ENCODE measurements at places on chromosomes 5 and 9.

GRCh38 chr5:73418244-73418691, 30.3 kb downstream of the FOXD1 start:
- no peak for DNase-seq

GRCh38 chr5:172659909-172660628, 19.0 kb downstream of the NEURL1B start:
- DNase-seq: peak; percentile 59

DNA sequence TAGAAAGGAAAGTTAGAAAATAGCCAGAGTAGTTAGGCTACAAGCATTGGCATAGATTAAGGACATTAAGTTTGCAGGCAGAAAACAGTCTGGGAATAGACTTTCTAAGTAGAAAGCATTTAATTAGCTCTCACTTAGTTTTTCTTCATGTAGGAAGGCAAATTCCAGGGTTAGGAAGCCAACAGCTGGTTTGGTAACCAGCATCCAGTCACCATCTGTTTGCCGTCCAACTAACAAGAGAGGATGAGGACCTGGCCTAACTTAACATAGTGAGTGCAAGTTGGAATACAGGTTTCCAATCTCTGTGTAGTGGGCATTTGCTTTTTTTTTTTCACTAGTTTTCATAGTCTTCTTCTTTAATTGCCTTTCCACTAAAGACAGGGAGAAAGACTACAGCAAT, 121.7 kb upstream of the NR3C1 start:
- no peak for DNase-seq

GRCh38 chr5:83097689-83098231, 20.4 kb downstream of the XRCC4 start:
- peak; percentile 26 for DNase-seq

DNA sequence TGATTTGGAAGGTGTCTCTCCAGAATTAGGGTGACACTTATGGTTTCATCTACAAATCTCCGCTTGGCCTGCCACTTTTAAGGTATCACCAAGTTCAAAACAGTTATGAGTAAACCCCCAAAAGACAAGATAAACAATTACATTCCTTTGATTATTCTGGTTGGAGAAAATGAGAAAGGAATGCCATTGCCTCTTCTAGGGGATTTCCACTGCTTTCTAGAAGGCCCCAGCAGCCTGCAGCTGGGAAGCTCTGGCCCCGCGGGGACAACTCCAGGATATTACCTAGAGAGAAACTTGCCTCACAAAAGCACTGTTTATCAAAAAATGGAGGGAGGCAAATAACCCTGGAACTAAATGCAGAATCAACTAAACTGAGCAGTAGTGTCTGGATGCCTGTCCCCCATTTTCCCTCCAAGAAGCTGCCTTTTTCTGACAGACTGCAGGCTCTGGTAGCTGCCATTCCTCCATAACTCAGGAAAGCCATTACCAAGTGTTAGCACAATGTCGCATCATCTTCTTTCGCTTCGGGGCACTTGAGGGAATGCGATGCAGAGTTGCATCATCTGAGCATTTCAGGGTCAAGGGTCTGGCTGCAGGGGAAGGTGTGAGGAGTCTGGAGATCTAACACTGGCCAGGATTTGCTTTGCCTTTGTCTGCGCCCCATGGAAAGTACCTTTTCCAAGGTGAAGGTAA, 71.5 kb upstream of the PLPP6 start:
- DNase-seq: peak; percentile 33

- DNase-seq: peak; percentile 92
These were observed at the start of gene TUSC1 for GRCh38 chr9:25678147-25678666. Gene TUSC1 (minus strand): TSS chr9:25678444. CDS start chr9:25678312, 132 bp downstream.

- DNase-seq: no peak
These were observed 9.7 kb downstream of the TERT start for GRCh38 chr5:1285141-1285540.

DNA sequence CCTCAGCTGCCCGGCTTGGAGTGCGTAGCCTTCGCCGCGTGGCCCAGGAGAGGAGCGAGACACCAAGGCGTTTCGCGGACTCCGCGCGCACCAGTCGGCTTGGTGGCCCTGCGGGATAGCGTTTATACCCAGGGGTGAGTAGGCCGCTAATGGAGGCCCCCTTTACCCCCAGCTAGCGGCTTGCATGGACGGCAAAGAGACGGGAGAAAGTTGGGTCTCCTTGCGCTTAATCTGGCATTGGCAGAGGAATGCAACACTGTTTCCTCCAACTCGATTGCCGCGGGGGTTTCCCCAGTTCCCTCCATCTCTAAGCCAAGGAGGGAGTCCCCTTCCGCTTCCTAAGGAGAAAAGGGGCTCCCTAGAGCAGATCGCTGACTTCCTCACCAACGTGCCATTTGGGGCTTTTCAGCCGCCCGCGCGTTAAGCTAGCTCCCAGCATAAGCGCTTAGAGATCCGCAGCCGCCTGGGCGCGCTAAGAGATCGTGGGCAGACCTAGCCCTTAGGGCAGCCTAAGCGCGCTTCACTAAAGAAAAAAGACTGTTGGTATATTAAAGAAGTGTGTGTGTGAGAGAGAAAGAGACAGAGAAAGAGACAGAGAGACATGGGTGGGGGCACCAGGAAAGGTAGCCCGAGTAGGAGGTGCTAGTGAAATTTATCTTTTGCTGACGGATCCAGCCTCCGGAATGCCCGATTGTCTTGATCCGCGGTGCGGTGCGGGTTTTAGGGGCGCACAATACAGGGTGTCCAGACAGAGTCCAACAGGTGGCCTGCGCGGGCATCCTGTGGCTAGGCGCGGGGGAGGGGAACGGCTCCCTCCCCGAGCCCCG, 597.9 kb upstream of the SGCD start:
- DNase-seq: no peak

GRCh38 chr5:43140286-43140685, 19.6 kb downstream of the ZNF131 start:
- DNase-seq: no peak

- no peak for DNase-seq
These were observed 1021.9 kb downstream of the CDH12 start for GRCh38 chr5:21831145-21831787.

DNA sequence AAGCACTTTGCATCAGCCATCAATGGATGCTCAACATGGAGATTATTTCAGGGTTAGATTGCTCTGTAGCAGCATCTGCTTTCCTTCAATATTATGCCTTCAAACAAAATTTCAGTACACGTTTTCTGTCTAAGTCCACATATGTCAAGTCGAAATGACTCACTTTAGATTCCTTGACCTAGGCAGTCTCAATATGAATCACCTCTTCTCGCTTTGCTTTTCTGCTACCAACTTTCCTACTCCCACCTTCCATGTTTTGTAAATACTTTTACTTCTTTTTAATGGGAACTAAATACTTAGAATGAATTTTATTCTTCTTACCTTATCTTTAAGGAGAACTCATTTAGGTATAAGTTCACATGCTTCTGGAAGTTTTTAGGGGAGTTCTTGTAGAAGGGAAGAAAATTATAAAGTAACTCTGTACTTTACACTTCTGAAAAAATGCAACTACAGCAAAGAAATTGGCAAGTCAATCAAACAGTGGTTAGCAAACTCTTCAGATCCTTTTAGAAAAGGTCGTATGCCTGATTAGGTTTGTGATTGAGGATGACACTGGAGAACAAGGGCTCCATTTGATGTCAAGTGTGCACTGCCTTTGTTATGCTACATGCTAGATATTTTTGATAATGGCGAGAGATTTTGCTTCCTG, 478.5 kb upstream of the SMARCA2 start:
- no peak for DNase-seq

DNA sequence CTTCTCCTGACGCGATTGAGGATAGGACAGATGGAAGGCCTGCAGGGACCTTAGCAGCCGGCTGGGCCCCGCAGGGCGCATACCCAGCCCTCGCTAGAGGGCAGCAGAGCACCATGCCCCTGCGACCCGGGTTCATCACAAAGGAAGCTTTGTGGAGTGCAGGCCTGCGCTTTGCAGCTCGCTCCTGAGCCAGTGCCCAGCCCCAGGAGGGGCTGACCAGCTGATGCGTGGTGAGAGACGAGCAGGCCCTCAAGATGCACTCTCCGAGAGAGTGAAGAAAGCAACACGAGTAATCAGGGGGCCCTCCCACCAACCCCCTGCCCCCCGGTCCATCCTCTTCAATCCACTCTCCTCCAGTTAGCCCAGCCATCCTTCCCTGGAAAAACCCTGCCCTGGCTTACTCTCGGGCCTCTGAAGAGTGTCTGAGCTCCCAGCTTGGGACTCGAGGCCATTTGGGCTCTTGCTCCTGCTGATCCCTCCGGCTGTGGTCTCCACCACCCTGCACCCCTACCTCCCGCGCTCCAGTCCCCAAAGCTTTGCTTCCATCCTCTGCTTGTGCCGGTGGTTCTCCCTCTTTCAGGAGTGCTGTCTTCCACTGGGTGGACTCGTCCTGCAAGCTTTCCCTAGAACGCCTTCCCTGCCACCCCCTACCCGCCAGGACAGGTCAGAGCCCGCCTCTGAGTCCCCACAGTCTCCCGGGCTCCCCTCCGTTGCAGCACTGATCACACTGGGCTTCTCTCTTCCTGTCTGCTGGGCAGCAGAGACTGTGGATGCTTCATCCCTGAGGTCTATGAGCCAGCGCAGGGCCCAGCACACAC, 9.1 kb upstream of the KIF12 start:
- DNase-seq: peak; percentile 87

DNA sequence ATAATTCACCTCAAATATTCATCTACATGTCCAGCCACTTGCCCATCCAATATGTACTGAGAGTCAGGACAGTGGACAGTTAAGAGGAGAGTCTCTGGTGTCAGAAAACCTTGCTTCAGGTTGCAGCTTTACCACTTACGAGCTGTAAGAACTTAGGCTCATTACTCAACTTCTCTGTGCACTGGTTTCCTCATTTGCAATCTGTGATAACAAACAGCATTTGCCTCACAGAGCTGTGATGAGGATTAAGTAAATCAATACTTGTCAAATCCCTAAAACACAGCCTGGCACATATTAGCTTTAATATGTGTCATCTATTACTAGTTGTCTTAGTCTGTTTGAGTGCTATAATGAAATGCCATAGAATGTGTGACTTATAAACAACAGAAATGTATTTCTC, 8.6 kb downstream of the GOLGA1 start:
- DNase-seq: no peak

- DNase-seq: peak; percentile 63
These were observed 66.4 kb downstream of the RETREG1 start for GRCh38 chr5:16550316-16550952.

DNA sequence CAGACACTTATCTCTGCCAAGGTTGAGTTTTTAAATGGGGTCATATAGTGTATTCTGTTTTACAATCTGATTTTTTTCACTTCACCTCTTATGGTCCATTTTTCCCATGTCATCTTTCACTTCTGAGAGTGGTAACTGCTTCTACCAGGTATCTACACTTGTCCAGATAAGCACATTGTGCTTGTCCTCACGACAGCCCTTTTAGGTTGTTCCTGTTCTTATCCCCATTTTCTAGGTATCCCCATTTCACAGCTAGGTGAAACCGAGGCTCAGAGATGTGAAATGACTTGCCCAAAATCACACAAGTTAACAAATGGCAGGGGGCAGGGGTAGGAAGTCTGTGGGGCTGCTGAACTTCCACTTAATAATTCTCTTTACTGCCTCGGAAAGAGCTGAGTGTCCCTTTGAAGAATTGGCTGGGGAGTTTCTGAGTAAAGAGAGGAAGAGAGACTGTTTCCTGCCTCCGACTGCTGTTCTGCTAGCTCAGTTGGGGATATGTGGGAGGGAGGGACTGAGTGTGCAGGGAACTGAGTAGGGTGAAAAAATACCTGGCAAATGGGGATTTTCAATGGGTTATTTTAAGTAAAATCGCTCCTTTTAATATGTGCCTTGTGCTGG, 255.4 kb downstream of the GRIA1 start:
- no peak for DNase-seq

- no peak for DNase-seq
These were observed 188.0 kb downstream of the HCN1 start for GRCh38 chr5:45508135-45508534.

DNA sequence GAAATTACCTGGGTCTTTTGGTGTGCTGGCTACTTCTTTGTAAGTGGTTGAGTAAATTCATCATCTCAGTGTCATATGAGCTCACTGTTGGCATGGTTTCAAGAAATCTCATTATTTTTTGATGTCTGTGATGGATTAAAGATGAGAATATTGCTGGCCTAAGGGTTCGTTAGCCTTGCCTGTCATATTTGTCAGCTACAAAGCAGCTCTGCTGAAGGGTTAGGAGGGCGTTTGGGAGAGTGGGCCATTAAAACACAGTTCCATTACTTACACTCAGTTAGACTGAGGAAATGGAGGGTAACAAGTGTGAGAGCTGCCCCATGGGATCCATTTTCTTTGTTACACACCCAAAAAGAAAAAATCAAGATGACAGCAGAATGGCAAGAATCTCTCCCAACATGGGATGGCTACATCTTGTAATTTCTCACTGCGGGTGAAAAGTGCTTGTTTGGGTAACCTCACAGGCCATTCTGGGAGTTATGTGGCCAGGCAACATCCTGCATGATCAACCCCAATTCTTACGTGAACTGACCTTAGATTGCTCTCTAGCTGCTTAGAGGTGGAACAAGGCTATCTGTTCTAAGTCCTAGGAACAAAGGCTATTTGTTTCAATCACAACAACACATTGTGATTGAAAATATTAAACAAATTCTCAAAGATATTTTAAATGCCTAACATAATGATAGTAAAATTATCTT, 609.5 kb upstream of the RGMB start:
- no peak for DNase-seq

- no peak for DNase-seq
These were observed 45.8 kb downstream of the ARL15 start for GRCh38 chr5:54264574-54264973.

All from kidney tubule cell (primary cell).